ENCODE measurements at places on chromosomes 4 and X.

DNA sequence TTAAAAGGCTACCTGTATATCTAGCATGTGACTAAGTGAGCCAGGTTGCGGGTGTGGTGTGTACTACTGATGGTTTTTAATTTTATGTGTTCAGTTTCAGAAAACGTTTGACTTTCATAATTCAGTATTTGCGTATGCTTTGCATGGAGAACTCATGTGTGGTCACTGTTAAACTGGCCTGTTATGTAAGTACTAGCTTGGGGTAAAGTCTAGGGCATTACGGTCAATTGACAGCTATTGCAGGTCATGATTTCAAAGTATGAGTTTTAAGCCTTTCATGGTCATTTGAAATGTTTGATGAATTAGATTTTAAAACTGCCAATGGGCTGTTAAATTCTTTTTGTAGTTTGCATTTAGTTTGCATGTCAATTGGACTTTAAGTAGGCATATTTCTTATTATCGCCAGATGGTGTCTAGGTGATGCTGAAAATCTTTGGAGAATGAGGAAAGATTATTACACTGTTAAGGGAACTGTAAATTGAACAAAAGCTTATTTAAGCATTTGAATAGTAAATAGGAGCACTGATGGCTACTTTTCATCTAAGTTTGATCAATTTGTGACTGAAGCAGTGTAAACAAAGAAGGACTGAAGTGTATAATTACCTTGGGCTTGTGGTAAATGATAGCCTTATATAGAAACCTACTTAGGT, 563.4 kb downstream of the DACH2 start:
- no peak for DNase-seq

GRCh38 chrX:38473701-38474100, 87.6 kb upstream of the TSPAN7 start:
- no peak for DNase-seq

GRCh38 chr4:52684896-52685295, 25.8 kb upstream of the USP46 start:
- no peak for DNase-seq

GRCh38 chr4:189053621-189054020, 887.1 kb upstream of the FRG1 start:
- DNase-seq = no peak

- no peak for DNase-seq
Measured at GRCh38 chr4:81629366-81629765, 157.7 kb upstream of the RASGEF1B start.

DNA sequence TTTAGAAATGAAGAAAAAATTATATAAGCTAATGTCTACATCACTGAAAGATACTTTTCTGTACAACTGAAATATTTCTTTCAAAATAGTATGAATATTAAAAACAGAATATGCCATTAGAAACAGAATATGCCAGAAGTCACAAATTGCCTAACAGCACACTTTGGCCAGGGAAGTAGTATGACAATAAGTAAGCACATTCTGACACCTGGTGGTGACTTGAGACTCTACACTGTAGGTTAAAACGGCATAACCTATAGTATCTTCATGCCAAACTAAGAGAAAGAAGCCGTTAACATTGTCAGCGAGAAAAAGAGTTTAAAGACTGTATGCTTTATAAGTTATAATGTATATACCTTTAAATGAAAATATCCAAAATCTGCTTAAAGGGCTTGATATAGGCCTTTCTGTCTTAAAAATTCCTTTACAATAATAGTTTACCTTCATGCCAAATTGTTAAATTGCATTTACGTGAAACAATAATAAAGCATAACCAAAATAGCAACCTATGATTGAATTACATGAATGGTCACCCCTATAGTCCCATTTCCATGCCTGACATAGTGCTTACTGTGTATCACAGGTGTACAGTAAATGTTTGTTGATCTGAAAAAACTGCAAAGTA, 32.8 kb downstream of the FAM13A start:
- peak; percentile 85 for DNase-seq

GRCh38 chr4:73683033-73683432, 57.3 kb upstream of the CXCL8 start:
- no peak for DNase-seq

DNA sequence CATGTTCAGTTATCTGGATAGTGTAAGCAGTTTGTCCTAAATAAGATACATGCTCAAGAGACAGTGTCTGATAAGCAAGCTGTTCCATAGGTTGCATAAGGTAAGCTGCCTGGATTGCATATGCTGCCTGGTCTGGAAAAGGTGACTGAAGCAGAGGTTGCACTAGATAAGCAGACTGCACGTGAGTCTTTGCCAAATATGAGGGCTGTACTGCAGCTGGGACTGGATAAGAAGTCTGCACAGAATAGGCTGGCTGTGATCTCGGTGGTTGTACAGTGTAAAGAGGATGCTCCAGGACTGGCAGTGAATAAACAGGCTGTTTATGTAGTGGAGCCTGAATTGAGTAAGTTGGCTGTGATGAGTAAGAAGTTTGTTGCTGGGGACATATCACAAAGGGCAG, 68.9 kb downstream of the WNK3 start:
- no peak for DNase-seq

DNA sequence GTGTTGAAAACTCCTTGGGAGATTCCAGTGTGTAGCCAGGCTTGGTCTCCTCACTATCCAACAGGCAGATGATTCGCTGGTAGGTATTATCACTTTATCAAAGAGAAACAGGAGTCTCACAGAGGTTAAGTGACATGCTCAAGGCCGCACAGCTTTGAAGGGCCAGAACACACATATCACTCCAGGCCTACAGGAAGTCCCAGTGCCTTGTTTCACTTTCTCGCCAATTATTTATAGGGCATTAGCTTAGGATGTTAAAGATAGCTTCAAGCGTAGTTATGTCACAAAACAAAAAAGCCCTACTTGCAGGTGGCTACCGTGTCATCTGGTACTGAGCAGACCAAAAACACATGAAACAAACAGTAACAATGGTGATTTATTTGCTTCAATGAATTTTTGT, 13.2 kb downstream of the ATP8A1 start:
- no peak for DNase-seq

DNA sequence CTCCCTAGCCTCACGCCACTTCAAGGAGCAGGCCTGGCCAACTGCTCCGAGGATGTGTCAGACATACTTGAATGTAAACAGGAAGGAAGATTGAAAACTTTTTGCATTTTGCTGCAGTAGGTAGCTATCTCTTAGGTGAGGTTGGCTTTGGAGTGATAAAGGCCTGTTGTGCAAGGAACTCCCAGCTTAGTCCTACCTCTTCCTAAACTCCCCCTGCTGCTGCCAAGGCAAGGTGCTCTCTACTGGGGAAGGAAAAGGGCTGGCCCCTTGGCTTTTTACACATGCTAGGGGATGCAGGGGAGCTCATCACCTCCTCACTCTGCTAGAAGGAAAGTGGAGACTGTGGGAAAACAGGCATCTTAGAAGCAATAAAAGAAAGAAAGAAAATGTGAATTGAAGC, 10.7 kb upstream of the BRS3 start:
- DNase-seq = no peak
